ENCODE measurements at places on chromosomes 16 and 17. TPM values are rescaled to one million over a fixed set of nuclear protein-coding genes. Genes with fewer than 3 reads are reported as not detected.

DNA sequence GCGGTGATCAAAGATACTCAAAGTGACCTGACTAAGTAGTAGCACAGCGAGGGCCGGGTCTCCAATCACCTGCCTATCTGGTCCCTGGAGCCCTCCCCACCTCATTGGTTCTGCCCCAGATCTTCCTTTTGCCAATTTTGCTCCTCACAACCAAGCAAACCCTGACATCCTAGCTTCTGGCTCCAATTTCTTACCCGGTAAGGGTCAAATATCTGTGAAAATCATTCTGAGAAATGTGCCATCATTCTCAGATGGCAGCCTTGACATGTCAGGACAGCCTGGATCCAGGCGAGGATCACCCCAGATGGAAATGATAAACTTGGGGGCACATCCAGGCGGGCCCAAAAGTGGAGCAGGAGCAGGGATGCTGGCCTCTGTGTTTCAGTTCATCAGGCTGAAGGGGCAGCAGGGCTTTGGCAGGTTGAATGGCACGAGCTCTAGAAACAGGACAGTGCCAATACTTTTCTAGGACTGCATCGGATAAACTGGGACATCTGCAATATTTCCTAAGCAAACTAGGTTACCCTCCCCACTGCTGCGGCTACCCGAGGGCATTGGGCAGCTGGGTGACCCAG lies 83.9 kb downstream of the SHISA6 start:
- DNase-seq, result no peak

The TBC1D3 gene
- total RNA-seq, result not detected

DNA sequence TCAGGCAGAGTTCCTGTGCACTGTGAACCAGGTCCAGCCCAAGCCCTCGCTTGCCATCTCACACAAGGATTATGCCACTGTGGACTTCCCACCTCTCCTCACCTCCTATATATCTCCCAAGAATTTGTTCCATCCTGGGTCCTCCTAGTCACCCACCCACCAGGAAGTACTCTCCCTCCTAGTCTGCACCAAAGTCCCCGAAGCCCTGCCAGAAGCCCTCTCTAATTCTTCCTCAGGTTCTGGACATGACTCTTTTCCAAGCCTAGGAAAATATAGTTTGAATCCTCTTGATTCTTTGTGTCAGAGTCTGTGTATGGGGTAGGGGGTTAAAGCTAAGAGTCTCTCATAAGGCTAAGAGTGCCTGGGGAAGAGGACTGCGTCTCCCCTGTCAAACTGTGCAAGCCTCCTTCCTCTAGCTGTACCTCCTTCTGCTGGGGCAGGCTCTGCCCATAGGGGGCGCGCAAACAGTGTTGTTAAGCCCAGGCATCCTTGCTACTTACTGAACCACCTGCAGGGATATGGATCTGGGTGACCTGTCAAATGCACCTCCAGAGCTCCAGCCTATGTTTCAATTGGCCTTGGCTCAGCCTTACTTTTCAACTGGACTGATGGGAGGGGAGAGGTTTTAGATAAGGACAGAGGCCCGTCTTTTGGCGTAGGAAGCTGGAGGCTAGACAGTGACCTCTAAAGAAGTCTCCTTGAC lies 16.6 kb upstream of the DLX4 start:
- DNase-seq, result peak; percentile 59

DNA sequence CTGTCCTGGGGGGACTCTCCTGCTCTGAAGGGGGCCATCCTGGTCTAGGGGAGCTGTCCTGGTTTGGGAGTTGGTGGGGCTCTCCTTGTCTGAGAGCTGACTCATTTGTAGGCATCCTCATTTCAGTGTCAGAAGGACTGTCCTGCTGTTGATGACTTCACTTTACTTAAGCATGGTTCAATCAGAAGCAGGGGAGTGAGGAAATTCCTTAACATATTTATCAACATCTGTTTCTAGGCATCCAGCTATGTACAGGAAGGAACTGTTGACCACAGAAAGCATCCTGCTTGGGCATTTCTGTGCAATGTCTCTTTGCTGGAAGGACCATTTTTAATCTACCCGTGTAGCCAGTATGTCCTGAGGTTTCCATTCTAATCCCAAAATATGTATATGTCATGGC lies 502.7 kb upstream of the HSBP1 start:
- peak; percentile 85 for DNase-seq

The ARHGAP44 gene
- 0.13 TPM for total RNA-seq

DNA sequence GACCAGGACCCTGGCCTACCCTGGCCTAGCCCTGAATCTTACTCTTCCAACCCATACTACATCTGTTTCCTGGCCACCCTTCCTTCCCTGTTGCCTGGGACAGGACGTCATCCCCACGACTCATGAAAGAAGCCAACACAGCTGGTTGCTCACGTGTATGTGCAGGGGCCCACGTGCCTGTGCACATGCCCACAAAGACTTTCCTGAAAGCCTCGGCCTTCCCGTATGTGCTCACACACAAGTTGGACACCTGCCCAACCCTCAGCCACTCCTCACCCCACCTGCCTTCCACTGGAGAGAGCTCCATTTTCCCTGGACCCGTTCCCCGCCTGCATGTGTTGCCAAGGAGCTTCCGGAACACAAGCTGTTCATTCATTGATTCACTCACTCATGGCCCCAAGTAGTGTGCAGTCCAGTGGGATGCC lies 7.0 kb downstream of the PLXDC1 start:
- peak; percentile 92 for DNase-seq

The CLEC18A gene
- total RNA-seq, result 0.17 TPM

DNA sequence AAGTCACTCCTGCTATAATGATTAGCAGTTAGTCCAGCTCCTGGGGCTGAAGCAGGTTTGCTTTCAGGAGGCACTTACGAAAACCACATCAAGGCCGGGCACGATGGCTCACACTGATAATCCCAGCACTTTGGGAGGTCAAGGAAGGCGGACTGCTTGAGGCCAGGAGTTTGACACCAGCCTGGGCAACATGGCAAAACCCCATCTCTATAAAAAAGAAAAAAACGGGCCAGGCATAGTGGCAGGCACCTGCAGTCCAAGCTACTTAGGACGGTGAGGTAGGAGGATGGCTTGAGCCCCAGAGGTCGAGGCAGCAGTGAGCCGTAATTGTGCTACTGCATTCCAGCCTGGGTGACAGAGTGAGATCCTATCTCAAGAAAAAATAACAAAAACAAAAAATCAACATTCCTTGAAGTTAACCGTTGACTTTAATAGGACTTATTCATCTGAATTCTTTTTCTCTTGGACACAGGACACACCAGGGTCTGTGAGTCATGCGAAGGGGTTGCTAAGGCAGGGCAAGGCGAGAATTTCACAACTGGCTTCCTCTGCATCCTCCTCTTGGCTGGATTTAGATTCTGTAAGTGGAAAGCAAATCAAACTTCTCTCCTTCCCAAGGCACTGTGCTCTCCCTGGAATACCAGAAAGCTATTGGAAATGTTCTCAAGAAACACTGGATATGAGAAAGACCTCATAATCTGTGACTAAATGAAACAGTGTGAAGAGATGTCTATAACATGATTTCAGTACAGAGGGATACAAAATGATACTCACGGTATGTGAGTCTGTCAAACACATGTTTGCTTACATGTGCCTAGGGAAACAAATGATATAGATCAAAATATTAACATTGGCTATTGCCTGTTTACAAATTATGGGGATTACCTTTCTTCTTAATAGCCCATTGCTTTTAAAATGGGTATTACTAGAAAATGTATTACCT lies 99.5 kb downstream of the SYCE1L start:
- DNase-seq, result peak; percentile 96

The KCNH4 gene
- not detected for total RNA-seq

The KRT25 gene
- total RNA-seq, result not detected

- no peak for DNase-seq
Measured at GRCh38 chr17:81859906-81860755, at the start of gene P4HB. Gene P4HB, minus strand, starts transcription at chr17:81860535. Its CDS starts 64 bp downstream, at chr17:81860471.

The CLEC3A gene
- total RNA-seq, result not detected

- DNase-seq, result no peak
Measured at GRCh38 chr17:80938556-80938955, 53.1 kb upstream of the CHMP6 start.

The ALDH3A1 gene
- not detected for total RNA-seq

- peak; percentile 66 for DNase-seq
Measured at GRCh38 chr16:88785106-88785924, at the start of gene PIEZO1. Gene PIEZO1, minus strand, starts transcription at chr16:88785220. Its CDS starts 256 bp downstream, at chr16:88784964.

DNA sequence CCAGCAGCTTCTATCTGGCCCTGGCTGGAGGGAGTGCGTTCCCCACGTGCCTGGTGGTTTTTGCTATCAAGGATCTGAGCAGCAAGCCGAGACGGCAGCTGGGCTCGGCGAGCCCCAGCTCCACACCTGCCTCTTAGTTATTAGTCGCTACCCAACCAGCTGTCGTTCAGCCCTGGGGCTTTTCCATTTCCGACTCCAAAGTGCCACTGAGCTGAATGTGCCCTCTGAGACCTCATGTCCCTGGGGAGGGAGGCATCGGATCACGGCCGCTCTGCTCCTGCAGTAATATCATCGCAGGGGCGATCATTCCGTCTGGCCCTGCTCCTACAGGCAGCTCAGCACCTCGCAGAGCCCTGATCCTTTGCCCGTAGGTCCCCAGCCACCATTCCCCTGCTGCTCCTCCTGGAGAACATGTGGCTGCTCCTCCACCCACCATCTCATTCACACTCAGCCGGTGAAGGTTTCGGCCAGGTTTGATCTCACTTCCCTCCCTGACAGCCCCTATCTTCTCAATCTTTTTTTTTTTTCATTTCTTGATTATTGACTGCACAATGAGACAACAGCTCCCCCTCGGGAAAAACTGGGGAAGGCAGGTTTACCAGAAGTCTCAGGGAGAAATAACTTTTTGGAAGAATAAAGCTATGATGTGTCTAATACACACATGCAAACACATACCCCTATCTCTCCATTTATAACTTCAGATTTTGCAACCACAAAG lies 86.7 kb downstream of the ZFHX3 start:
- peak; percentile 85 for DNase-seq

The STAC2 gene
- not detected for total RNA-seq

GRCh38 chr16:3173892-3174617 lies 13.9 kb upstream of the OR1F1 start:
- DNase-seq, result no peak

DNA sequence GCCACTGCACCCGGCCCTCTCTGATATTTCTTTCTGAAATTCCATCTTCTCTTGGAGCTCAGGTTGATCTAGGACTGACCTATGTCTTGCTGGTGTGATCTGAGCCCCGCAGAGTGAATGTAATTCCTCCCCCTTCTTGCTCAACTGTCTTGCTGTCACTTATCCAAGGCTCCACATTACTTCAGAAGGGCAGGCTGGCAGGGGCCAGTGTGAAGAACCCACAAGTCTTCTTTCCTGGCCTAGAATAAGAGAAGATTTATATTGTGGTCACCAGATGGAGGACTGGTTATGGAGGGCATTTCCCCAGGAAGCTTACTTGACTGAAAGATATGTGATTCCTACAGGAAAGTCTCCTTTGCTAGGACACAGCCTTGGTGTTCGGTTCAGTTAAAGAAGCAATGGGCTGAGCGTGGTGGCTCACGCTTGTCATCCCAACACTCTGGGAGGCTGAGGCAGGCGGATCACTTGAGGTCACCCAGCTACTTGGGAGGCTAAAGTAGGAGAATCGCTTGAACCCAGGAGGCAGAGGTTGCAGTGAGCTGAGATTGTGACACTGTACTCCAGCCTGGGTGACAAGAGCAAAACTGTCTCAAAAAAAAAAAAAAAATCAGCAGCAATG lies 13.4 kb downstream of the ITGAL start:
- DNase-seq, result no peak

DNA sequence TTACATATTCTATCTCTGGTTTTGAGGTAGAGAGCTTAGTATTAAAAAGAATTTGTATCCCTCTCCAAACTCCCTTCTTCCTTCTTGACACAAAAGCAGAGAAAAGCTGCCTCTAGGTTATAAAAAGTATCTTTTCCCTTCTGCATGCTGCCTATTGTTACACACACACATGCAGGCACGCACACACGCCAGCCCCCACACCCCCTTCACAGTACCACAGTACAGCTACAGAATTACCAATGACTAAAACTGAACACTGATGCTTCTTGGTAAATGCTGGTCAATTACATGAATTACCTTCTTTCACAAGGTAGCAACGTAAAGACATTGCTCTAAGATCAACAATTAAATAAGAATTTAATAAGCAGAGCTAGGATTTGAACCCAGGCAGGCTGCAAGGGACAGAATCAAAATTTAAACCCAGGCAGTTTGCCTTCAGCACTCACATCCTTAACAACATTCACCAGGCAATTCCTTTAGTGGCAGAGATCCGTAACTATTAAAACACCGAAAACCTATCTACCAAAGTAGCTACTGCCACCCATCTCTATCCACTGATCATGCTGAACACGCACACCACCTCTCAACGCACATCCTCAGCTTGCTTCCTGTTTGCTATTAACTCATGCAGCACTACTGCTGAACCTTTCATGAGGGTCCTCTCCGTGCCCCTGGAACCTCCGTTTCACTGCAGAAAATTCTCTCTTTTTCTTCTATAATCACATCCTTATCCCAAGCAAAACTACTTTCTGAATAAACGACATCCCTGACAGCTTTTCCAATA lies 37.8 kb downstream of the YWHAE start:
- no peak for DNase-seq

- no peak for DNase-seq
Measured at GRCh38 chr17:40338941-40339649, 25.4 kb downstream of the GJD3 start.

The KLHL10 gene
- not detected for total RNA-seq

DNA sequence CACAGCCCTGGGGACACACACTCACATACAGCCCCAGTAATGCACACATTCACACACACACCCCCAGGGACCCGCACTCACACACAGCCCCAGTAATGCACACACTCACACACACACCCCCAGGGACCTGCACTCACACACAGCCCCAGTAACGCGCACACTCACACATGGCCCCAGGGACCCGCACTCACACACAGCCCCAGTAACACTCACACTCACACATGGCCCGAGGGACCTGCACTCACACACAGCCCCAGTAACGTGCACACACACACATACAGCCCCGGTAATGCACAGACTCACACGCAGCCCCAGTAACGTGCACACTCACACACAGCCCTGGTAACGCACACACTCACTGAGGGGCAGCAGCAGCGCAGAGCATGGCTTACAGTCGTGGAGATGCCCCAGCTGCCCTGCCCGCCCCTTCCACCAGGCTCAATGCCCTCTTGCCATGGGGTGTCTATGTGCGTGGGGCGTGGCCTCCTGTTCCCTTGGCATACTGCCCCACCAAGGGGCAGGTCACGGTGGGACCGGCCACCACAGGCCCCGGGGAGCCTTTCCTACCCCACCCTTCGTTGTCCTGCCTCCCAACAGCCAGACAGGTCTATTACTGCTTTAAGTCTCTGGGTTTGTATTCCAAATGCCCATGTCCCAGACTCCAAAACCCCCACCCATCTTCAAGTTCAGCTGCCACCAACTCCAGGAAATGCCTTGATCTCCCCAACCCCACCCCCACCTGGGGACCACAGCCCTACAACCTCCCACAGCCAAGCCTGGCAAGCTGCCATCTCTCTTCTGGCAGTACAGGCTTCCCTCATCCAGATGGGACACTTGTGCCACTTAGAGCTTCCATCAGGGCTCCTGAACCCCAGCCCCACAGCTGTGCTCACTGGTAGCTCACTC lies 2.7 kb downstream of the CCDC102A start:
- no peak for DNase-seq

- DNase-seq, result no peak
Measured at GRCh38 chr17:79953335-79953734, 82.3 kb downstream of the TBC1D16 start.

- DNase-seq, result no peak
Measured at GRCh38 chr16:14164916-14165662, 94.0 kb downstream of the MRTFB start.
